ENCODE measurements at places on chromosomes 12 and 14. TPM values are rescaled to one million over a fixed set of nuclear protein-coding genes. Genes with fewer than 3 reads are reported as not detected.

The AICDA gene
- not detected for total RNA-seq

The RNASE1 gene
- not detected for total RNA-seq

The RFLNA gene
- not detected for total RNA-seq

The GDF3 gene
- not detected for total RNA-seq

The MGAT4C gene
- not detected for total RNA-seq

Data from T-helper 2 cell treated with Interferon-gamma antibody and Interleukin-4, amounts not matched to agents 100 ng/mL and 5 ng/mL, for 36 hours (primary cell).